ENCODE measurements at places on chromosomes 5 and 9.

DNA sequence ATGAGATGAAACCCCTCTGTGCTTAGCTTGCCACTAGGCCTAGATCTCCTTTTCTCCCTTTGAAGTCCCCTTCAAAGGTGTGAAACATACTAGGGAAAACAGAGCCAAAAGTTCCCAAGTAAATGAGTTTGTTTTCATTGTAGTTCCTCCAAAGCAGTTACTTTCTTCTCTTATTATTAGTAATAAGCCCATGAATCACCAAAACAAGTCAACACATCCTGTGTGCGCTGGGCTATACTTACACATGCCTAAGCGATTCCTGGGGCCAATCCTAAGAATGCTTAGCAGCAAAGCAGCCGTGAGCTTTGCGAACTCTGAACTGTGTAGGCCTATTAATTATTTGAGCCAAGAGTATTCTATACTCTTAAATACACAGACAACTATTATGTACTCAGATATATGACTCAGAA lies 7.6 kb downstream of the ENC1 start:
- DNase-seq: no peak

- DNase-seq: no peak
Measured at GRCh38 chr5:170076211-170076610, 29.5 kb upstream of the FOXI1 start.

- no peak for DNase-seq
Measured at GRCh38 chr5:175015028-175015685, 290.8 kb downstream of the MSX2 start.

- no peak for DNase-seq
Measured at GRCh38 chr5:90484540-90484939, 9.9 kb downstream of the POLR3G start.

DNA sequence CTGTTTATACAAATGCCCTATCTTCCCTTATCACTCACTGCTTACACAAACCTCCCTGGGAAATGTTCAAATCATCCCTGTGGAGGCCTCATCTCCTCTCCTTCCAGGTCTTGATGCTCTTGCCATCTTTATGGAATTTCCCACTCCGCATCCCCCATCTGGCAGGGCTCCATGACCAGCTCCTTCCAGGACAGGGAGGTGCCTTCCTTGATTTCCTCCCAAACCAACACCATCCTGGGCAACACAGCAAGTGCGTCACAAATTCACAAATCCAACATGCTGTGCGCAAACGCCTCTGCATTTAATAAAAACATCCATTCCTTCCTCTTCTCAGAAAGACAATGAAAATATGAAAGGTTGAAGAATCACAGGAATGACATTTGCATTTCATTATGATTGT lies 51.7 kb downstream of the EPB41L4A start:
- DNase-seq: no peak

DNA sequence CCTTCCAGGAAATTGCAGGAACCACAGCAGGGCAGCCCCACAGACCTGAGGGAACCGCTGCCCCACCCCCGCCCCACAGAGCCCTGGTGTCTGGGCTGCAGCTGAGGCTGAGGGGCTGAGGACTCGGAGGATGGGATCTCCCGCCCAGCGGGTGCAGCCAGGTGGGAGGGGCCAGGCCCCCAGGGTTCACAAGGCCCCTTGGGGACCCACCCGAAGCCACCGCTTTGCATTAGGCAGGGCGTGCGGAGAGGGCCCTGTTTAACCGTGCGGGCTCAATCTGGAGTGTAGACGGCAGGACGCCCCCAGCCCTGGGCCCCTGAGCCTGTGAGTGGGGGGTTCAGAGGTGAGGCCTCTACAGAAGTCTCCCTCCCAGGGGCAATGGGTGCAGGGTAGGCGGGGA lies 10.8 kb downstream of the NOTCH1 start:
- no peak for DNase-seq

GRCh38 chr9:1721196-1721595 lies 294.0 kb upstream of the SMARCA2 start:
- no peak for DNase-seq

Data from stimulated activated CD8-positive, alpha-beta memory T cell treated with anti-CD3 and anti-CD28 coated beads, Interleukin-4, amount 100 ng/mL, for 1 hour (primary cell).